ENCODE measurements at places on chromosomes 7 and 10.

- DNase-seq: no peak
These were observed 122.9 kb upstream of the FRMD4A start for GRCh38 chr10:14453593-14453992.

DNA sequence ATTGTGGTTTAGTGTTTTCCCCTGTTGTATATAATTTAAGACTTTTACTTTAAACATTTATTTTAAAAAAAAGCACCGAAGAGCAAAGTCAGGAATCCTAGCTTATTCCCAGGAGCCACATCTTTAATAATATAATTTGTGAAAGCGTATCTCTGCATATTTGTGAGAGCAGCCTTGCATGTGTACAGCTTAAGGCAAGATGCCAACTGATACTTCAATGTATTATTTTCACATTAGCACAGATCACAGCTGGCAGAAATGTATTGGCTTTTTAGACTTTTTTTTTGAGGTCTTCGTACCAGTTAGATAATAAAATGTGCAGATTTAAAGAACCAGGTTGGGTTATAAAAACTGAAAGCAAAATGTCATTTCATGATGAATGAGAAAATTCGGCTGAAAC is 845.7 kb upstream of the POT1 start:
- no peak for DNase-seq

DNA sequence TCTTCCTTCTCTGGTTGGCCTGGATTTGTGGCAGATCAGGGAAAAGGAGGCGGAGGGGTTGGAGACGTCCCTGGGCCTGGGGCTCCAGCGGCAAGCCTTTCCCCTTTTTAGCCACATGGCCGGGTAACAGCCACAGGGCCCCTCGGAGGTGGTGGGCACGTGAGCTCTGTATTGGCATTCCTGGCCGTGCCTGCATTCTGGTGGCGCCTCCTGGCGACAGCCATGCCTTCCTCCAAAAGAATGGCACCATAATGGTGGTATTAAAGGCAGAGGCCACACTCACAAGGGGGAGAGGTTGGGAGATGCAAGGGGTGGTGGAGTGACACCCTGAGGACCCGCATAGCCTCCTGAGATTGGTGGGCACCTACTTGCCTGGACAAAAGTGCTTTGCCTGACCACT is 3.0 kb upstream of the AQP1 start:
- DNase-seq: no peak

DNA sequence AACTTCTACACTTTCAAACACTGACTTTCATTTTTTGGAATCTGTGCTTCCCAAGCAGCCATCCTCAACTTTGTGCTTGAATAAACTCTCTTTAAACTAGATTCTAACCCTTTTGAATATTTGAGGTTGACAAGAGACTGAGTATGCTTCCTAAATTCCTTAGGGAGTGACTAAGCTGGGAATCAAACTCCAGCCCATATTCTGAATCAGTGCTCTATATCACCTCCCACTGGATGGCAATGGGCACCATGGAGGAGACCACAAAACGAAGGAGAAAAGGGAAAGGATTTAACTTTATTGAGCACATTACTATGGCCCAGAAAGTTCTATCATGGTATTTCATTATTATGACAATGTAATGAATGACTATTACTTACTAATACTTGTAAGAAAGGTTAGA is 17.2 kb upstream of the SLC26A4 start:
- DNase-seq: no peak

DNA sequence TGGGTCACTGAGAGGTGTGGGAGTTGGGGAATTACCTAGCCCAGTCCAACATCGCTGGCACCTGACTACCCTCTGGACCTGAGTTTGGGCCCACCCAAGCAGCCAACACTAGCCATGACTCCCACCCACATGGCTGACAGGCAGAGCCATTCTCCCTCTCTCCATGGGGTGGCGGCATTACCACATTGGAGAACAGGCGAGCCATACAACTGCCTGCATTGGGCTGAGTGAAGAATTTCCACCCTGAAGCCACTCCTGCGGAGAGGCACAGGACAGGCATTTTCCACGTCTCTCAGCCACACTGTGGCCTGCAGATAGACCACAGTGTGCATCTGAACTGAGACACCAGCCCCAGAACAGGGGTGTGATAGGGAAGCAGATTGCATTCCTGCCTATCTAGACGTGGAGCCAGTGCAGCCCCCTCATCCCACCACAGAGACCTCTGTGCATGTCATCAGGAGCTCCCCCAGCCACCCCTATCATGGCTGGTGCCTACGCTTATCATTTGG is 58.2 kb upstream of the ANTXRL start:
- DNase-seq: peak; percentile 83

GRCh38 chr7:40680657-40681056 is 545.9 kb downstream of the SUGCT start:
- peak; percentile 9 for DNase-seq

GRCh38 chr10:11434324-11434723 is 177.1 kb downstream of the USP6NL start:
- no peak for DNase-seq

GRCh38 chr7:74586258-74587175 is 71.0 kb upstream of the GTF2I start:
- DNase-seq: no peak

- no peak for DNase-seq
These were observed 198.8 kb upstream of the KLF14 start for GRCh38 chr7:130932667-130933432.

GRCh38 chr7:69654849-69655707 is 56.8 kb downstream of the AUTS2 start:
- DNase-seq: no peak

DNA sequence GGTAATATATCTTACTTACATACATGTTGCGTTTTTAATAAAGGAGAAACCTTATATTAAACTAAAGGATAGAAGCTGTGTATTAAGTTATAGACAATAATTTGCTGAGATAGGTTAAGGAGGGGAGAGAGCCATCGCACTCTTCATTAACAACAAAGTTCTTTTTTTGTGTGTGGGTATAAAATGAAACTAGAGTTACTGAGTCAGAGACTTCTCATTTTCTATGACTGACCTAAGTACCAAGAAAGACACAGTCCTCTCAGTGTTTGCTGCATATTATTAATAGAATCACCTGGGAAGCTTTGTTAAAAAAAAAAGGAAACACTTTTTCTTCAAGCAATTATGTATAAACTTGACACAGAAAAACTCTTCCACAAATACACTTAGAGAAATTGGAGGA is 31.4 kb downstream of the FEZF1 start:
- no peak for DNase-seq

- no peak for DNase-seq
These were observed 127.5 kb upstream of the TNS3 start for GRCh38 chr7:47709451-47709850.

GRCh38 chr10:48336978-48337599 is 30.6 kb downstream of the MAPK8 start:
- no peak for DNase-seq

DNA sequence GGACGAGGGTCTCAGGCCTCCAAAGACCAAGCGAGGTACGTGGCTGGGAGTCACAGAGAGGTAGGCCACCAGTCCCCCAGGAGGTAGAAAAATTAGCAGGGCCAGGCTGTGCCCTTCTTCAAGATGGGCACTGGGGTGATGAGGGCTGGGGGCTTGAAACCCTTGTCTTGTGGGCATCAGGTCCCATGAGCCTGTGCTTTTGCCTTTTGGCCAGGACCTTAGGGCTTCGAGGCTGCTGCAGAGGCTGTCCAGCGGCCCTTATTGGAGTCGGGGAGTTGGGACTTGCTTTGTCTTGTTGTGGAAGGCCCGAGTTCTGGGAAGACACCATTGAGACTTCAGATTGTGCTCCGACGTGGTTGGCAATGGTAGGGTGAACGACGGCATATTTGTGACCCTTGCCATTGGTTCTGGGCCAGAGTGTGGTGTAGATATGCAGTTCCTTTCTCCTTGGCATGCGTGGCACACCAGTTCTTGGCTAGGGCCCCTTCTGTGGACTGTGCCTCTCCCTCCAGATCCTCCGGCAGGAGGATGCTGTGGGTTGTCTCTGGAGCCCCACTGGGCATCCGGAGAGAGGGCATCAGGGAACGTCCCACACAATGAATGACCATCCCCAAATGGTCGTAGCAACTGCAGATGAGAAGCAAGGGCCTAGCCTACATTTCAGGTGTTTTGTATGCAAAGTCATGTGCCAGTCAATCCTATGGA is 931 bp downstream of the SH2D4B start:
- DNase-seq: no peak

DNA sequence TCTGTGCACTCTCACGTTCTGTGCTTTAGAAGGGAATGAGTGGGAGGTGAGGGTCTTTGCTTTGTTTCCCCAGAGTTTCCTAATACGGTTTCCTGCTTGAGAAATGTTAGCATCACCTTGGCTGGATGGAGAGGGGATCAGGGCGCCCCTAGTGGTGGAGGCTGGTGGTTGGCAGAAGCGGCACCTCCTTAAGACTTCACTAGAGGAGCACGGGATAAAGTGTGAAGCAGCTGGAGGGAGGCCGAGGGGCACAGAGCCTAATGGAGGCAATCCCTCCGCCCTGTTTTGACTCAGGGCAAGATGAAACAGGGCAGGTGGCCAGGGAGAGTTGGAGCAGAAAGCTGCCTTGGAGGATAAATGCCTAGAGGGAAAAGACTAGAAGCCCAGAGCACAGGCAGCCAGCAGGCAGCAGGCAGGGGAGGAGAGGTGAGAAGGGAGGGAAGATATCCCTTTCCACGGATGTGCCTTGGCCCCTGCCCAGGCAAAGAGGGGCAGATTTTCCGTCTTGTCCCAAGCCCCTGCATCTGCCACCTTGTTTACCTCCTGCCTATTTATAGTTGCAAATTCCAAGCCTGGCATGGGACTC is 56.0 kb upstream of the BTRC start:
- peak; percentile 74 for DNase-seq

- DNase-seq: no peak
These were observed 7.8 kb downstream of the SHH start for GRCh38 chr7:155804431-155804831.

GRCh38 chr7:23207021-23207420 is 25.2 kb downstream of the NUP42 start:
- no peak for DNase-seq

GRCh38 chr7:94700926-94701554 is 45.1 kb upstream of the SGCE start:
- DNase-seq: no peak

DNA sequence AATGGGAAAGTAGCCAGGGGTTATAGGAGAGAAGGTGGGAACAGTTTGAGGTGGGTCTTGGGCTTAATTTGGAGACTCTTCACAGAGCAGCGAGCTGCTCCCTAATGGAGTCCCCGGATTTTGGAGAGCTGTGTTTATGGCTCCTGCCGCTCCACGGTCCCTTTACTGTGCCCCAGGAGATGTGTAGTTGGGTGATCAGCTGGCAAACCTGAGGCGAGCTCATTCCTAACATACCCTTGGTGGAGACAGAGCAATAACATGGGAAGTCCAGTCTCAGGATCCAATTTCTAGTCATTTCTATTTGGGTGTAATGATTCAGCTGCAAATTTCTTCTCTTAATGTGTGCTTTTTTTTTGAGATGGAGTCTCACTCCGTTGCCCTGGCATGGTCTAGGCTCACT is 1.5 kb downstream of the GARIN1A start:
- DNase-seq: no peak

DNA sequence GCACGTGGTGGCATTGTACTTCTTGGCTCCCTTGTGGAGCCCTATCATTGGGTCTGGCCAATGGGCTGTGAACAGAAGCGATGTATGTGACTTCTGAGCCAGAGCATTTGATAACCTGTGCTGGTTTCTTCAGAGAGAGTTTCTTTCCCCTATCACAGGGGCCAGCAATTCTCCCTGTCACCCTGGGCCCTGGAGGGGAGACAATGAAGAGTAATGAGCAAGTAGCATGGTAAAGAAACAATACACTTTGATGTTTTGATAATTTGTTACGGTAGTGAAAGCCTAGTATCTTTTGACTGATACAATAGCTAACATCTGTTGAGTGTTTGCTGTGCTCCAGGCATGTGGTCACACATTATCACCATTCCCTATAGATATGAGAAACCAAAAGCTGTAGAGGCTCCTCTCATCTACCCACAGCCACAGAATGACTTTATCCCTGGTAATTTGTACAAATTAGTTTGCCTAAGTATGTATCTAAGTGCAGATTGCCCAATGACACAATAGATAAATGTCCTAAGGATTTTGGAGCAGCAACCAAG is 113.4 kb upstream of the SVIL start:
- no peak for DNase-seq

GRCh38 chr7:18901982-18902421 is 215.4 kb downstream of the TWIST1 start:
- DNase-seq: no peak

GRCh38 chr7:155482511-155483183 is 24.7 kb downstream of the EN2 start:
- DNase-seq: no peak

- DNase-seq: no peak
These were observed 99.9 kb downstream of the ARMH3 start for GRCh38 chr10:101956117-101956516.

- DNase-seq: no peak
These were observed 480.8 kb downstream of the RPS24 start for GRCh38 chr10:78514459-78514858.

GRCh38 chr7:99694201-99694911 is 14.6 kb upstream of the CYP3A5 start:
- DNase-seq: no peak
